ENCODE measurements at places on chromosomes 2 and 18.

- no peak for DNase-seq
These were observed 12.6 kb downstream of the USP37 start for GRCh38 chr2:218555527-218555926.

DNA sequence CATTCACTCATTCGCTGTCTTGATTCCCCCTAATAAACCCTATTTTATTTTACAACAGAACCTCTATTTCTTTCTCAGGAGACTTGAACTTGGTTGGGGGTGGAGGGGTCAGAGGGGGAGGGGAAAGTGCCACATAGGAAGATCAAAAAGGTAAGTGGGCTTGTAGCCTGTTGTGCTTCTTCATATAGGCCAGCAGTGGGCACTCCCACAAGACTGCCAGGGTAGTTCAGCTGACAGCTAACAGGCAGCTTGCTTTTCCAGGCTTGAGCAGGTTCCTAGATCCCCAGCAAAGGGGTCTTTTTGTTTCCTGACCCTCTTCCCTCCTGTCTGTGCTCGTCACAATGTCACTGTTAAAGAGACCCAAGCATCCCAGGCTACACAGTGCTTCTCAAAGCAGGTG lies 829 bp upstream of the KIAA2012 start:
- DNase-seq, result no peak

- no peak for DNase-seq
These were observed 264.5 kb downstream of the NDUFA10 start for GRCh38 chr2:239760596-239760995.

DNA sequence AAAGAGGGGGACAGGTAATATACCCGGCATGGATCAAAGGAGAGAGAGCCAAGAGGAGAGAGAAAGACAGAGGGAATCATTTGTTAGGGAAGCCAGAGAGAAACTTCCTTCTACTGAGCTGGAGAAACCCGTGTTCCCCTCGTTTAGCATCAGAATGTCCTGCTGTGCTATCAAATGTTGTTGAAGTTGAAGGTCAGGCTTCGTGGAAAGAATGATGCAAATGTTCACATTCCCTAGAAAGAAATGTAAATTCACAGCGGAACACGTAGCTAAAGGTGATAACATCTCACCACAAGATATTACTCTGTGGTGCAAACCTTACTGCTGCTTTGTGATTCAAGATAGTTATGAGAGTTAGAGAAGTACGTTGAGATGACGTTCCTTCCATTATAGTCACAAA lies 258.1 kb downstream of the LNPK start:
- no peak for DNase-seq

- DNase-seq, result no peak
These were observed 20.9 kb upstream of the SLC35F5 start for GRCh38 chr2:113777371-113777770.

DNA sequence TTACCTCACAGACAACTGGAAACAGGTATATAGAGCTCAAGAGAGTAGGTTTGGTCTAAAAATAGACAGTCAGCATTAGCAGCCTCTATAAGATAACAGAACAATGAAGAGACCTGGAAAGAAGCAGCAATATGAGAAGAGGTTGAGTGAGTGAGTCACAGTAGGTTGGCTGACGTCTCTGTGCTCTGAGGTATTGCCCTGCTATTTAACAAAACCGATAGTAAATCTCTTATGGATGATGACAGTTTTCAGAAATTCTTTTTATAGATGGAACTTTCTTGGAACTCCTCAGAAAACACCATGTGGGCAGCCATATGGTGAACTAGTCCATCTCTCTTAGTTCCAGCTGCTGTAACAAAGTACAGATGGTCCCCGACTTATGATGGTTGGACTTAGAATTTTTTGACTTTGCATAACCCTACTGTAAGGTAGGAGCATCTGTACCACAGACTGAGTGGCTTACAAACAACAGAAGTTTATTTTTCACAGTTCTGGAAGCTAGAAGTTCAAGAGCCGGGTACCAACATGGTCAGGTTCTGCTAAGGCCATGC lies 123.5 kb downstream of the MBD2 start:
- DNase-seq, result no peak

GRCh38 chr2:59888706-59889105 lies 664.7 kb downstream of the BCL11A start:
- DNase-seq, result no peak

DNA sequence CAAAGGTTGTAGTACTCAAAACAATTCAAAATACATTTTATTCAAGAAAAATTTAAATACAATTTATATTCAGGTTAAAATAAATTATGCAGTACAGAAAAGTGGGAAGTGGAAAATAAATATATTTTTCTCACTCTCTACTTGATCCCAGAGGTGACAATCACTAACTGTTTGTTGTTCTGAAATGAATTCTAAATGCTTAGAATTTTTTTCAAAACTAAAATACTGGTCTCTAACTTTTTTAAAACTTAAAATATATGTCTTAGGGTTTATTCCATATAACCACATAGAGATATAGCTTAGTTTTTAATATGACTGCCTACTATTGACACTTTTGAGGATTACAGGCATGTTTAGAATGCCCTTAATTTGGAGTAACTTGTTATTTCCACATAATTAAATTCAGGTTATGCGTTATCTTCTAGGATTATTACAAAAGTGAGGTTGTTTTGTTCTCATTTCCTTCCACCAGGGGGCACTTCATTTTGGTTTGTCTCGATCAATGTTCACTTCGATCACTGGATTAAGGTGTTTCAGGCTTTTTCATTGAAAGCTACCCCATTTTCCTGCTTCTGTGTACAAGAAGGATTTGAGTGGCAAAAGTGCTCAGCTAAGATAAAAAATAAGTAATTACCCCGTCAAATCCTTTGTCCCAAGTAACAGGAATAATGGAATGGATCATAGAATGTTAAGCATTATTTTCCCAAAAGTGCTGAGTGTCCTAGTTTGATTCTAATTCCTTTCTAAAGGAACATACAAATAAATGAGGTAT lies 27.1 kb upstream of the TFPI start:
- no peak for DNase-seq

DNA sequence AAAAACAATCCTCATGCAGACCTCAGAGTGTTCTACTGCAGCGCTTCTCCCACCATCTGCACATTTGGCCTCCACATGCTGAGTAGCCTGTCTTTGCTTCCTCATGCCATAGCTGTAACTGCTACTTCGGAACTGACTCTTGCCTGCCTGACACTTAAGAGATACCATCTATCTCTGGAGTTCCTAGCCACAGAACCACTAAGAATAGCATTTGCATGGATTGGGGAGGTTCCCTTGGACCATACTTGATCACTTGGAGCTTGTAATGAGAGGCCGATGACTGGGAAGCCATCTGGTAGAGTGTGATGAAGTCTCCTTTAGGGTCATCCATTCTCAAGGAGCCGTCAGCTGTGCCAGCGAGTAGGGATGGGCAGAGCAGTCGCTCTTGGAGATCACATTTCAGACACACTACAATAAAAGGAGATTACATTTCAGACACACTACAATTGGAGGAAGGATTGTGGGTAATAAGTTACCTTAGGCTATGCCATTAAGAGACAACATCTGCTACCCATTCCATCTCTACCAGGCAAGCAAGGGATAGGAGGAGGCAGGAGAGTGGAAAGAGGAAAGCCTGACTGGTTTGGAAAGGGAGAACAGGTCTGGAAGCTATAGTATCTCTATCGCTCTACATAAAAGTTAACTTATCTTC lies 21.8 kb downstream of the DOK1 start:
- DNase-seq, result no peak

GRCh38 chr2:119367472-119368099 lies 809 bp downstream of the DBI start:
- DNase-seq, result peak; percentile 15

- no peak for DNase-seq
These were observed 17.4 kb downstream of the KCNH7 start for GRCh38 chr2:162821176-162821575.
